ENCODE measurements at places on chromosomes 1 and 21. TPM values are rescaled to one million over a fixed set of nuclear protein-coding genes. Genes with fewer than 3 reads are reported as not detected.
A peak's percentile ranks its signal among the peaks of the same experiment; 100 is the strongest.

GPR153 gene
- total RNA-seq: 3.7 TPM

DNA sequence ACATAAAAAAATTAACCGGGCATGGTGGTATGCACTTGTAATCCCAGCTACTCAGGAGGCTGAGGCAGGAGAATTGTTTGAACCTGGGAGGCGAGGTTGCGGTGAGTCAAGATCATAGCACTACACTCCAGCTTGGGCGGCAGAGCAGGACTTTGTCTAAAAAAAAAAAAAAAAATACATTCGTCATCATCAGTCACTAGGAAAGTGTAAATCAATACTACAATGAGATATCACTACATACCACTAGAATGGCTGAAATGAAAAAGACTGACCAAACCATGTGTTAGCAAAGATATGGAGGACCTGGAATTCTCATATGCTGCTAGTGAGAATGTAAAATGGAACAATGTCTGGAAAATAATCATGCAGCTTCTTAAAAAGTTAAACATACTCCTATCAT, 9.3 kb downstream of the SPATA45 start:
- no peak for DNase-seq

DNA sequence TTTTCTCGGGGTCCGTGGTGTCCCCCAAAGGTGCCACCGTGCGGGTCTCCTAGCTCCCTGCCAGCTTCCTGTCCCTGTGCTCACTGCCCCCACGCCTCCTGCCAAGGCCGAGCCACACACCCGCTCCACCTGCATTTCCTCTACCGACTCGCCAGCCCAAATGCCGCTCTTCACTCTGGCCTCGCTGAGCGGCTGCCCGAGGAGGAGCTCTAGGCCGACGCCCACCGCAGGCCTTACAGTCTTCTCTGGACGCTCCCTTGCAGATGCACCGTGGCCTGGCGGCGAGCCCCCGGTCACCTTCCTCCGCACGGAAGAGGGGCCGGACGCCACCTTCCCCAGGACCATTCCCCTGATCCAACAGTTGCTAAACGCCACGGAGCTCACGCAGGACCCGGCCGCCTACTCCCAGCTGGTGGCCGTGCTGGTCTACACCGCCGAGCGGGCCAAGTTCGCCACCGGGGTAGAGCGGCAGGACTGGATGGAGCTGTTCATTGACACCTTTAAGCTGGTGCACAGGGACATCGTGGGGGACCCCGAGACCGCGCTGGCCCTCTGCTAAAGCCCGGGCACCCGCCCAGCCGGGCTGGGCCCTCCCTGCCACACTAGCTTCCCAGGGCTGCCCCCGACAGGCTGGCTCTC, 26.3 kb downstream of the FTCD start:
- DNase-seq: no peak

GJA5 gene
- 0.36 TPM for total RNA-seq

- peak; percentile 61 for DNase-seq
These were observed 14.2 kb downstream of the THRAP3 start for GRCh38 chr1:36238433-36238832.

OR10K1 gene
- not detected for total RNA-seq

DNA sequence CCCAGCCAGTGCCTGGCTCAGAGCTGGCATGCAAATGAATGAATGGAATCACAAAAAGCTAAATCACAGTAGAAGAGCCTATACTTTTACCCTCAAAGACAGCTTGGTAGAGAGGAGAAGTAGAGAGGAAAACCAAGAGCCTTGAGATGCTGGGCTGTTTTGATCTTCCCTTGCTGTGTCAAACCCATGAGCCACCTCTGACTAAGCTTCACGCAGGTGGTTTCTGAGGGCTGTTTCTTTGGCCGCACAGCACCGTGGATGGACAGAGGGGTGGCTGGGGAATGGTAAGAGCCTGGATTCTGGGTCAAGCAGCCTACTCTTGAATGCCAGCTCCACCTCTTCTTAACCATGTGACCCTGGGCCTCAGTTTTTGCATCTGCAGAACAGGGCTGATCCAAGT, 18.6 kb downstream of the ABCG1 start:
- no peak for DNase-seq

COL6A2 gene
- 194 TPM for total RNA-seq

- DNase-seq: peak; percentile 81
These were observed 11.9 kb upstream of the CPLANE2 start for GRCh38 chr1:16248603-16249516.

HSD3B1 gene
- 2.8 TPM for total RNA-seq

DNA sequence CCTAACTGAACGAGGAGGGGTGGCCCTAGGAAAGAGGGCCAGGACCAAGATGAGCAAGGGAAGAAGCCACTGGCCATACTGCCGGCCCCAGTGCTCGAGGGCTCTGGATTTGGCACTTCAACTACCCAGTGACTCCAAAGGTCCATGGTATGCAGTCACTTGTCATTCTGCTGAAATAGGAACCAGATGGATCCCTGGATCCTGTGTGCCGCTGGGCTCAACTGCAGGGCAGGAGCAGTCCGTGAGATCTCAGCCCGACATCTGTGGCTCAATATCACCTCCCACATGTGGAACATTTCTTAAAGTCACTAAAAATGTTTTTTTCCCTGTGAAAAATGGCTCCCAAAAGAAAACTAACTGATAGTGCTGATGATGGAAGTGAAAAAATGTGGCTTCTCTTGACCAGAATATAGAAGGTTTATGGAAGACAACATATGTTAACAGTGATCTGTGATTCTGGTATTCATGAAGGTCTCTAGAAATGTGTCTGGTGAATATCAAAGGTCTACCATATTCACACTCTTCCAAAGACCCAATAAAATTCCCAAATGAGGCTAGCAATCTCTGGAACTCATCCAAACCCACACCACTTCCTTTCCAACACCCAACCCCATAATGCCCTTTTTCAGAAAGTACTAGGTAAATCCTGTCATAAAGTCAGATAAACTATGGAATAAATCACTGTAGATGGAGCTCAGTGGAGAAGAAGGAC, 24.1 kb downstream of the PAFAH2 start:
- no peak for DNase-seq

- DNase-seq: no peak
These were observed 32.4 kb upstream of the PTGFRN start for GRCh38 chr1:116877141-116877818.

RASSF5 gene
- total RNA-seq: 0.43 TPM

- no peak for DNase-seq
These were observed 492.2 kb upstream of the PKN2 start for GRCh38 chr1:88191917-88192316.

MTOR gene
- total RNA-seq: 43.6 TPM

DNA sequence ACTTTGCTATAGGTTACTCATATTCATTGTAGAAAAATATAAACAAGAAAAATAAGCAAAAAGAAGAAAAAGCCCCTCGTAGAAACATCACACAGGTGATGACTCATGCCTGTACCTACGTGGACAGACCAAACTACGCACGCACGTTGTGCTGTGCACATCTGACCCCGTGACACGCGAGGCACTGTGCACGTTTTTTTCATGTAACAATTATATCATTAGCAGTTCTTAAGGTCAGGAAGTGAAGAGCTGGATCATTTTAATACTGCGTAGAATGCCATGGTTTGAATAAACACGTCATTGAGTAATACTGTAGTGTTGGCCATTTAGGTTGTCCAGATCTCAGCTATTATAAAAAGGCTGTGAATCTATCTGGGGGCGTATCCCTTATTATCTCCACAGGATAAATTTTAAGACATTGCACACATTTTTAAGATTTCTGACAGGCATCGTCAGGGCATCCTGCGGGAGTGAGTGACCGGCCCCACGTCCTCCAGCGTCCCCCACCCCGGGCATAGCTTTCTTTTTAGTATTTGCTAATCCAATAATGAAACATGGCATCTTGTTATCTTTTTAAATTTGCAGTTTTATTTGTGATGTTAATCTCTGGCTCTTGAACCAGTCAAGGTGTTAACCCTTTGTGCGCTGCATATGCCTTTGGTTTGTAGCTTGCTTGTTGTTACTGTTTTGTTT, 23.4 kb upstream of the ADARB1 start:
- peak; percentile 73 for DNase-seq

CHRM3 gene
- total RNA-seq: 1.1 TPM

DNA sequence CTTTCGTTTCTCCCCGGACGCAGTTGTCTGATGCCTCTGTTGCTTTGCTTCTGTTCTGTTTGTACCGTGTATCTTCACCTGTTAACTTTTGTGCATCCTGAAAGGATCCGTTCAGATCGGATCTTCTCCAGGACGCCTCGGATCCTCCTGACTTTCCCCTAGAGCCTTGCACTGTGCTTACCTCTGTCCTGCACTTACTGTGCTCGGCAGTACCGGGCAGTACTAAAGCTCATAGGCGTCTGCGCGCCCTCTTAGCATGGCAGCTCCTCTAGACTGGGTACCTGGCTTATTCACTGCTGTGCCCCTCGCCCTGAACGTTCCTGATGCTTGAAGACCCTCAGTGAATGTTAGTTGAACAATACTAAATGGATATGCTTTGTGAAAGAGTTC, 934 bp downstream of the SCP2 start:
- no peak for DNase-seq

CRNN gene
- total RNA-seq: not detected

GRCh38 chr1:11109047-11109760, 9.5 kb upstream of the EXOSC10 start:
- DNase-seq: no peak

GRCh38 chr1:170664093-170664827, at the start of gene PRRX1:
TSS of gene PRRX1 (plus strand) at chr1:170664131. CDS start at chr1:170664219, 88 bp downstream.
- DNase-seq: no peak

DNA sequence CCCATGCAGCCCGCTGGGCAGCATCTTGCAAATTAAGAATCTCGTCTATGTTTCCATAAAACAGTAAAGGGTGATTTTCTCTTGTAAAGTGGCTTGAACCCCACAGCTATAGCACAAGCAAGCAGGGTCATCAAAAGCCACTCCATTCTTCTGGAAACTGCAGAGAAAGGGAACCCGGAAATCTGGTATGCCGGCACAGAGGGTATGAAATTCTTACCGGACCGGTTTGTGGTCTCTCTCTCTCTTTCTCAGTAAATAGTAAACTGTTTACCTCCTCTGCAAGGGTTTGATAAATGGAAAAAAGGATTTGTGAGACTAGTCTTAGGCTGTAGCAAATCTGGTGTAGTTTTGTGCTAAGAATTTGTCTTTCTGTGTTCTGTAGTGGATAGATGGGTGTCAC, 2.7 kb upstream of the ADSS2 start:
- no peak for DNase-seq

RGS8 gene
- 0.12 TPM for total RNA-seq

DNA sequence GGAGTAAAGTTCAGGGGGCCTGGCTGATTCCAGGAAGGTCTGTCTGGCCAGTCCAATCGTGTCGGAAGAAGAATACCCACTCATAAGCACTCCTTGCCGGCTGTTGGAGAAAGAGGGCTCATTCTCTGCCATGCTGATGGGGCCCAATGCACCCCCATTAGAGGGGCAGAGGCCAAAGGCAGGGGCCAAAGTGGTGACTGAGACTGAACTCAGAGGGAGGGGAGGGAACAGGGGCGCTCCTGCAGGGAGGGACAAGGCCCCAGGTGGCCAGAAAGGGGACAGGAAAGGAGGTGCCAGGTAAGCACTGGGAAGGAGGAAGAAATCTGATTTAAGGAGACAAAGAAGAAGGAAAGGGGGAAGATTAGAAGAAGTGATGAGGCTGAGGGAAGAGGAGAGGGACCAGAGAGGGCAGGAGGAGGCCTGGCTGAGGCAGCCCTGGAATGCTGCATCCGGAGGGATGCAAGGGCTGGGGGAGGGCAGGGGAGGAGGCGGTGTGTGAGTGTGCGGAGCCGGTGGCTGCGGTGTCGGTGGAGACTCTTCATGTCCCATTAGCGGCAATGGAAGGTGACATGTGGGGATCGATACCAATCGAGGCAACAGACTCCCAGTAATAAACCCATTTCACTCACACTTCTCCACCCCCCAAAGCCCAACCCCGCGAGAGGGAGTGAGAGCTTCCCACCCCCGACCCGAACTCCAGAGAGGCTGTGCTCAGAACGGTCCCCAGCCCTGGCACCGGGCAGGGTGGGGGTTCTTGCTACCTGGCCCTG, 12.0 kb upstream of the ETV3L start:
- DNase-seq: no peak

KISS1 gene
- 2.7 TPM for total RNA-seq

Data from astrocyte (in vitro differentiated cells and primary cell).